ENCODE measurements at places on chromosomes 3 and 15. TPM values are rescaled to one million over a fixed set of nuclear protein-coding genes. Genes with fewer than 3 reads are reported as not detected.

The BSN gene
- total RNA-seq, result under 0.01 TPM

The CCR3 gene
- total RNA-seq, result not detected

The CCR1 gene
- total RNA-seq, result not detected

The MRAS gene
- 7.0 TPM for total RNA-seq

The TTLL13 gene
- under 0.01 TPM for total RNA-seq

The NAA50 gene
- total RNA-seq, result 120 TPM

The CMTM8 gene
- 1.4 TPM for total RNA-seq

The NSUN3 gene
- total RNA-seq, result 14.0 TPM

The PIGBOS1 gene
- 5.9 TPM for total RNA-seq

The KNG1 gene
- not detected for total RNA-seq

The CGNL1 gene
- 20.9 TPM for total RNA-seq

The SLC9A9 gene
- 0.56 TPM for total RNA-seq

The ANXA2 gene
- 3,589 TPM for total RNA-seq

The LNP1 gene
- total RNA-seq, result 0.94 TPM

The PSMD2 gene
- total RNA-seq, result 747 TPM

The CLDN16 gene
- total RNA-seq, result under 0.01 TPM

The ISL2 gene
- 0.47 TPM for total RNA-seq

The SLC15A2 gene
- total RNA-seq, result 0.75 TPM

The ALS2CL gene
- total RNA-seq, result 8.5 TPM

The NXPE3 gene
- 7.5 TPM for total RNA-seq

The CEMIP gene
- 0.27 TPM for total RNA-seq

The FLNB gene
- total RNA-seq, result 950 TPM

The TM4SF18 gene
- 56.6 TPM for total RNA-seq

The CLSTN2 gene
- 0.09 TPM for total RNA-seq

The PLA2G4D gene
- total RNA-seq, result not detected

The ZMAT3 gene
- 32.3 TPM for total RNA-seq

The CFAP20DC gene
- 1.0 TPM for total RNA-seq

The MUC20 gene
- 0.09 TPM for total RNA-seq

The SLC51A gene
- not detected for total RNA-seq

The GUCA1C gene
- not detected for total RNA-seq

The RPP14 gene
- 17.8 TPM for total RNA-seq

The DCP1A gene
- 10.2 TPM for total RNA-seq

The CD80 gene
- total RNA-seq, result not detected

The THAP10 gene
- total RNA-seq, result 1.1 TPM

The KCNH8 gene
- not detected for total RNA-seq

The FEZF2 gene
- total RNA-seq, result not detected

The DYNC1LI1 gene
- total RNA-seq, result 39.0 TPM
